GM18507 (cell line): ENCODE measurements at places on chromosomes 5 and 9.

DNA sequence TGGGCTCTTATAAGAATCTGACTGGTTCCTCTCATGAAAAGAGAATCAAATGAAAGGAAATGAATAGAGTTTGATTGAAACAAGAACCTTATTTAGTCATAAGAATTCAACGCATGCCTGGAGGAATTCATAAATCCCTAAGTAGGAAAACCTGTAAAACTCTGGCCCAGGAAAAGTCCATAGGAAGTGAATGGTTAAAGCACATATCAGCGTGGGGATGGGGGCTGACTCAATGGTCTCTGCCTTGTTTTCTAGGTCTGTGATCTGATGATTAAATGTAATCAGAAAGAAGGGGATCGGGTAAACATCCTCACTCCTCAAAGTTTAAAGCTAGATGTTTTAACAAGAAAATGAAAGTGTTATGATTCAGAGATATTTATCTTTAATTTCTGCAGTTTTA is 759.4 kb upstream of the C9orf72 start:
- no peak for DNase-seq

DNA sequence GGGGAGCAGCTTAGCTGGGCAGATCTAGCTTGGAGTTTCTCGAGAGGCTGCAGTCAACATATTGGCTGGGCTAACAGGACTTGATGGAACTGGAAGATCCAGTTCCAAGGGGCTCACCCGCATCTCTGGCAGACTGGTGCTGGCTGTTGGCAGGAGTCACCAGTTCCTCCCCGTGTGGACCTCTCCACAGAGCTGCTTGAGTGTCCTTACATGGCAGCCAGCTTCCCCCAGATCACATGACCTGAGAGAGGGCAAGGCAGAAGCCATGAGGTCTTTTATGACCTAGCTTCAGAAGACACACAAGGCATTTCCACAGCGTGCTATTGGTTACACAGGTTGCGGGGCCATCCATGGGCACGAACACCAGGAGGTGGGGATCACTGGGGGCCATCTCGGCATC is 26.4 kb upstream of the RXRA start:
- no peak for DNase-seq

DNA sequence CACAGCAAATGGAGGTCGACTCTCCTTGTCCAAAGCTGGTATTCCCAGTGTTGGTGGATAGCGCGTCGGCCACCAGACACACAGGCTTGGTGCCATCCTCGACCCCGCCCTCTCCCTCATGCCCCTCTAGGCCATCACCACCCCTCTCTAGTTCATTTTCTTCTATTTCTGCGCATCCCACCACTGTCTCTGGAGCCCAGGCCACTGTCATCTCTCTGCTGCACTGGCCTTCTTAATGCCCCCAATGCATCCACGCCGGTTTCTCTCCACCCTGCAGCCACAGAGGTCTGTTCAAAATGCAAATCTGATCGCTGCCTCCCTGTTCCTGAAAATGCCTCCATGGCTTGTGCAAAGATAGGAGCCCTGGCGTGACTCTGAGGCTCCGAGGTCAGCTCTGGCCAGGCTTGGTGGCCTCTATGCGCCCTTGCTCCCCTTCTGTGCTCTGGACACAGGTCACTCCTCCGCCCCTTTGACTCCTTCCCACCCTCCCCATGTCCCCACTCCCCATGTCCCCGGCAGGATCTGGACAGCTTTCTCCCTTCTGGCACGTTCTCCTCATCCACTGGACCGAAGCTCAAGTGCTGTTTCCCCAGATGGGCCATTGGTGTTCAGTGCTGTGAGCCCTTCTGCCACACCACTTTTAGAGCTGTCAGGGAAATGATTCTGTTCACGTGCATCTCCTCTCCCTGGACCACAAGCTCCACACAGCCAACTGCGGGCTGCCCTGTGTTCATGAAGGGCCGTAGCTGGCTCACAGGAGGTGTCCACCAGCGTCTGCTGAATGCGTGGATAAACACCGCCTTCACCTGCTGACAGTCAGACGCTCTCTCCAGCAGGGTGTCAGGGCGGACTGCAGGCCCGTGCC is 59.5 kb upstream of the RNF130 start:
- DNase-seq = no peak

DNA sequence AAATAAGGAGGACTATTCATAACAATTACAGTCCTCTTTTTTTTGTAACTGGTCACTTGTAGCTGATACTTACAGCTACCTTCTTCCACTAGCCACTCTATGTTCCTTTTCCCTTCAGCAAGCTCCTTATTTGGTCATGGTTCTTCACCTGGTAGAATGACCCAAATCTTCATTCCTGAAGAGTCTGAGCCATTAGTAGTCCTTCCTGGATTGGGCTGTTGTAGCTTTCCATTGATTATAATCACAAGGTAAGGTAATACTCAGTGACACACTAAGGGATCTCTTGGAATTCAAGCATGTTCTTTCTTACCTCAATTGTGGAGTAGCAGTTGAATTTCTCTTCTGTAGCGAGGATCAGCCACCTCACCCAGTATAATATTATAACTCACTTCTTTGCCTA is 25.5 kb upstream of the ITGA2 start:
- DNase-seq = no peak

DNA sequence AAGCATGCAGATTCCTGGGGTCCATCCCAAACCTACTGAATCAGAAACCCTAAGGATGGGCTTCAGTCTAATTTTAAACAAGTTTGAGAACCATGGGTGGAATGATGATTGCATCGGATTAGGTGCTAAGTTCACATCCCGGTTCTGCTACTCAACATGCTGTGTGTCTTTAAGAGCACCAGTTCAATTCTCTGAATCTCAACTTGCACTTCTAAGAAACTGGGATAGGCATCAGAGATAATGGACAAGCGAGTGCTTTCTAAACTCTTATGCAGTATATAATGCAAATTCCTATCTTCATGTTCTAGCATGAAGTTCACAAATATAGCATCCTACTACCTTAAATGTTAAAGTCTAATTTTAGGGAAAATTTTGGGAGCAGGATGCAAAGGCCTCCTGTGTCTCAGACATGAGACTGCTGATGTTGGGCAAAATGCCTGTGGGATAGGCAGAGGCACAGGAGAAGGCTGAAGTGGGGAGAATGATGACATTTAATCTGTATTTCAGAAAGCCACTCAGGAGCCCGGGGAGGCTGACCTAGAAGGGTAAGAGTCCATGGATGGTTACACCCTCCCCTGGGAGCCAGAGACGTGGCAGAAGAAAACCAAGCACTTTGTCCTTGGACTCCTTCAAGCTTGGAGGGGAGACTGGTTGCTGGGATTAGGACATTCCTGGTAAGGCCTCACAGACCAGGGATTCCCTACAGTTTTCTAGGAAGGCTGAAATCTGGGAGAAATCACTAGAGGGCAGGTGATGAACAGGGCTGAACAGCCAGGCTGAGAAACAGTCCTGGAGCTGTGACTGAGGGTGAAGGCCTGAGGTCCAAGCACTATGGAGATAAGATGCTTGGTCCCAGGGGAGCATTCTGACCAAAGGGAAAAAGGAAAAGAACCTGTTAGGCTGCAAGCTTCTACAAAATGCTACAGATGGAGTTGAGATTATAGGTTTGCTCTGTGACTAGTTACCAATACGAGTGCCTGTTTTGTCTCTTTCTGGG is 311.9 kb upstream of the PANK3 start:
- DNase-seq = no peak

GRCh38 chr5:71719063-71719964 is at the start of gene CARTPT:
TSS of gene CARTPT (plus strand) at chr5:71719275. CDS start at chr5:71719294, 19 bp downstream.
- DNase-seq = no peak

DNA sequence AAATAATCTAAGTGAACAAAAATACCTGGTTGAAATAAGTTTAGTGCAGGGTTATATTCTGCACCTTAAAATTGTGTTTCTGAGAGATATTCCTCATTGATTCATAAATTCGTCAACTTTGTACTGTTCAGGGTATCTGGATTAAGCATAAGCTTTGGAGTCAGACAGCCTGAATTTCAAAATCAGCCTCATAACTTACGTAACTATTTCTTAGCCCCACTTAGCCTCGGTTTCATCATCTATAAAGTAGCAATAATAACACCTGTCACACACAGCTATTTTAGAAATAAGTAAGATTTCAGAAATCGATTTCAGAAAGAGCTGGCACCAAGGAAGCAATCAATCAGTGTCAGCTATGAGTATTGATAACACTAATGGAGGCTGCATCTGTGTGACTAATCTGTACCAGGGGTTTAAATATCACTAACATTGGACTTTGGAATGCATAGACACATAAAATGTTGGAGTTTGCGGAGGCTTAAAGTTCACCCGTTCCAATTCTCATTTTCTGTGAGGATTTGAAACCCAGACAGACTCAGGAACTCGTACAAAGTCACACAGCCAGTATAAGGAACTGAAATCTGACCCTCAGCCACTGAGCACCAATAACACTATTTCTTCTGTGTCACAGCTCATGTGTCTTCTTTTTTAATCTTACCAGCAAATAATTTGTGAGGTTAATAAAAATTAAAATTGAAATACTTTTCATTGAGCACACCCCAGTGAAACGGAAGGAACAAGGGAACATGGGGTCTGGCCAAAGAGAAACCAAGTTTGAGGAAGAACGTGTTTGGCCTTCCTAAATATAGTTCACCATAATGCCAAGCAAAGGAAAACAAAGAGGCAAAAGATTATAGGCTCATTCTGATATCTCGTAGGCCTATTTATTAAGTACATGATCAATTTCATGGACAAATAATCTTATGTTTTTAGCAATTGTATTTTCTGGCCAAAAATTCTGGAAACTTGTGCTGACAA is 194.4 kb upstream of the PTGER4 start:
- no peak for DNase-seq

GRCh38 chr5:1162751-1163150 is 38.6 kb upstream of the SLC6A19 start:
- DNase-seq = no peak

- no peak for DNase-seq
These were observed 34.2 kb downstream of the THBS4 start for GRCh38 chr5:80069251-80069800.
